Thymus (tissue), 14 donors: ENCODE measurements at places on chromosomes 2 and 18. TPM values are rescaled to one million over a fixed set of nuclear protein-coding genes. Genes with fewer than 3 reads are reported as not detected.

Gene NAT8
- polyA plus RNA-seq, result not detected

Gene TTR
- 8.8 TPM for polyA plus RNA-seq

Gene LINC00305
- polyA plus RNA-seq, result 0.05 TPM

Gene CD207
- polyA plus RNA-seq, result 2.6 TPM

Gene SP140
- 10.5 TPM for polyA plus RNA-seq

Gene LOXHD1
- 0.09 TPM for polyA plus RNA-seq

Gene C2orf15
- 2.3 TPM for polyA plus RNA-seq

Gene CRACDL
- polyA plus RNA-seq, result 3.6 TPM

Gene TXNDC2
- 0.02 TPM for polyA plus RNA-seq

Gene CDKL4
- 0.43 TPM for polyA plus RNA-seq

Gene BIN1
- polyA plus RNA-seq, result 37.9 TPM

Gene INPP5D
- polyA plus RNA-seq, result 42.0 TPM

Gene SLC8A1
- 0.46 TPM for polyA plus RNA-seq

Gene STPG4
- 0.05 TPM for polyA plus RNA-seq

Gene FTCDNL1
- 2.2 TPM for polyA plus RNA-seq

Gene CAD
- 18.6 TPM for polyA plus RNA-seq

Gene NTSR2
- 0.07 TPM for polyA plus RNA-seq

Gene INHA
- 0.71 TPM for polyA plus RNA-seq

Gene ANKRD30BL
- polyA plus RNA-seq, result 0.34 TPM

Gene TRMT61B
- 42.4 TPM for polyA plus RNA-seq

Gene TMEM169
- polyA plus RNA-seq, result 1.0 TPM

Gene TEX51
- polyA plus RNA-seq, result 0.11 TPM

Gene COLEC12
- 6.5 TPM for polyA plus RNA-seq

Gene LYG2
- polyA plus RNA-seq, result 0.09 TPM

Gene CGREF1
- 0.43 TPM for polyA plus RNA-seq

Gene DBI
- 314 TPM for polyA plus RNA-seq

Gene RAX
- 0.05 TPM for polyA plus RNA-seq

Gene EFHD1
- polyA plus RNA-seq, result 14.1 TPM

Gene EMILIN1
- 8.9 TPM for polyA plus RNA-seq
